ENCODE measurements at places on chromosomes 3 and 15.

- DNase-seq, result no peak
Observed at GRCh38 chr3:143991713-143992112, 20.1 kb downstream of the DIPK2A start.

GRCh38 chr3:151837057-151837456 is 23.1 kb downstream of the AADAC start:
- no peak for DNase-seq

DNA sequence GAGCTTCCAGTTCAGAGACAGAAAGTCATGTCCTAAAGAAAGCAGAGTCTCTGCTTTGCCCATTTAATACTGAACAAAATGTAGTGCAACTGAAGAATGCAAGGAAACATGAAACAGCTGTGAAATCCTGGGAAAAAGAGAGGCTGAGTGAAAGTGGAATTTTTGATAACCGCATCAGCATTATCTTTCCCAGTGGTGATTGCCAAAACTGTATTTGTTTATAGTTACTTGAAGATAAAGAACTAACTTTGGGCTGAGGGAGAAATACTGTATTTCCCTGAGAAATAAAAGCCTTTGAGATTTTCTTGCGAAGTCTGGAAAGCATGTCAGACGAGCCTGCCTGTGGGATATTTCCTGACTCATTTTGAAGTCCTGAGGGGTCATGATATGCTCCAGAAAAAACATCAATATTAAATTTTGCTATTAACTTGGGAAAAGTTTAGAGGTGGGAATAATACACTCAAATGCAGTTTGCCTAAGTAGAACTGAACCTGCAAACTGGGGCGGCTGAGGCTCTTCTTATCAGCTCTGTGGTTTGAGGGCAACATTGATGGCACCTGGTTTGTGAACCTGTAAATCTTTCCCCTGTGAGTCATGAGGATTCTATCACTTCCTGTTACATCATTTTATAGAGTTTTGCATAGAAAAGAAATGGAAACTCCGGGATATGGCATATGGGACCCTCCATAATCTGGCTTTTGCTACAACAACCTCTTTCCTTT is 855.3 kb downstream of the MCTP2 start:
- DNase-seq, result no peak

GRCh38 chr15:95254263-95254662 is 1022.9 kb downstream of the MCTP2 start:
- DNase-seq, result no peak

DNA sequence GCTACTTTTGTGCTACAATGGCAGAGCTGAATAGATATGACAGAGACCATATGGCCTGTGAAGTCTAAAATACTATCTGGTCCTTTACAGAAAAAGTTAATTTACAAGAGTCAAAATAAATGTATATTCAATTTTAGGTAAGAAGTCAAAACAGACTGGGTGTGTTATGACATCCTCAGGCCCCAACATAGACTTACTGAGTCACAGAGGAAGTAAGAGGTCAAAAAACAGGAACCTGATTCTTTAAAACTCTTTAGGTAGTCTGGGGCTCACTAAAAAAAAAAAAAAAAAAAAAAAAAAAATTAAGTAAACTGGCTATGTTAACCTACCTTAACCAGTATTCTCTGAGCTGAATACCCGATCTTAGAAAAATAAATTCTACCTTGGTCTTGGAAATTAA is 13.1 kb downstream of the DNAAF4 start:
- no peak for DNase-seq

DNA sequence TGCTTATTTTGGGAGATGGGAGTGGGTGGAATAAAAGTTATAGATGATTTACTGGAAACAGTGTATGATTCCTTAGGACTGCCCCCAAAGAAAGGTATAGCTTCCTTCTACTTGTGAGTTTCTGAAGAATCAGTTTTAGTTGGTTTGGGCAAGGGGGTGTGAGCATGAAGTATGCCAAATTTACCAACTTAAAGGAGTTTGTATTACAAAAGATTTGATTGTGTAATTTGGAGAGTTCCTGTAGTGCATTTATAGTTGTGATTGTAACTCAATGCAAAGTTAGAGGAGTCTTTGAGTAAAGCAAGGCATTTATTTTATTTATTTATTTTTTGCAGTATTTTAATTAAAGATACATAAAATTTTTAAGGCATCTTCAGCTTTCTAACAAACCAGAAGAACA is 42.8 kb downstream of the TSC22D2 start:
- no peak for DNase-seq

DNA sequence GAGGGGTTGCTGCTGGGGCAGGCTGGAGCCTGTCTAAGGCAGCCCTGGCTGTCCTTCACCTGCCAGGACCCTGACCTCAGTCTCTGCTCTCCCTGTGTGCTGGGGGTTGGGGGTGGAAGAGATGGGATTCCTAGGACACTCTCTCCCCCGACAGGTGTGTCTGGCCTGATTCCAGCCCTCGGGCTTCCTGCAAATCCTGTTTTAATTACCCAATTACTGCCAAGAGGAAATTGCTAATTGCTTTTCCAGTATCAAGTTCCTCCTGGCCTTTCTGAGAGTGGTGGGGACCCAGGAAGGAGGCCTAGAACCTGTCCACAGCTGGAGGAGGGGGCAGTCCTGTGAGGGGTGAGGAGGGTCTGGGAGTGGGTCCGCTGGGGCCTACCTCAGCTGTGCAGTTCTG is 15.8 kb downstream of the PLXNA1 start:
- no peak for DNase-seq

DNA sequence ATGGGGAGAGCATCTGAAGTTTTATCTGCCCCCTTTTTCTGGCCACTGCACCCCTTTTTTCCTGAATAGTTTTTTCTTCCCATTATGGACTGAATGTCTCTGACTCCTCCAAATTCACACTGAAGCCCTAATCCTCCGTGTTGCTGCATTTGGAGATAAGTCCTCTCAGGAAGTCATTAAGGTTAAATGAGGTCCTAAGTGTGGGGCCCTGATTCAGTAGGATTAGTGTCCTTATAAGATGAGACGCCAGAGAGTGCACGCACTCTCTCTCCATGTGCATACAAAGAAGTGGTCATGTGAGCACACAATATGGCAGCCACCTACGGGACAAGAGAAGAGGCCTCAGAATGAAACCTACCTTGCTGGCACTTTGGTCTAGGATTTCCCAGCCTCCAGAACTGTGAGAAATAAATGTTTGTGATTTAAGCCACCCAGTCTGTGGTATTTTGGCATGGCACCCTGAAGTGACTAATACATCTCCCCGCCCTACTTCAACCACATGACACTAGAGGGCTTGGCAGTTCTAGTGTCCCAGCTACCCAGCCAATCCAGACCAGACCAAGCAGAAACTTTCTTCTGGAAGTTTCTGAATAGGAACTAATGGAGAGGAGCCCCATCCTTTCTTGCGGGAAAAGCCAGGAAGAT is 191.3 kb downstream of the PDE8A start:
- DNase-seq, result no peak

DNA sequence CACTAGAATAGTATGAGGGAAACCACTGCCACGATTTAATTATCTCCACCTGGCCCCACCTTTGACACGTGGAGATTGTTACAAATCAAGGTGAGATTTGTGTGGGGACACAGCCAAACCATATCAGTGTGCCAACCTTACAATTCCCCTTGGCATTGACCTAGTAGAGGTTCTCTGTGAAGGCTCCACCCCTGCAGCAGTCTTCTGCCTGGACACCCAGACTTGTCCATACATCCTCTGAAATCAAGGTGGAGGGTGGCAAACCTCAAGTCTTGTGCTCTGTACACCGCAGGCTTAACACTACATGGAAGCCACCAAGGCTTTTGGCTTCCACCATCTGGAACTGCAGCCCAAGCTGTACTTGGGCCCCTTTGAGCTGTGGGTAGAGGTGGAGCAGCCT is 8.8 kb upstream of the IQGAP1 start:
- no peak for DNase-seq

GRCh38 chr3:195461594-195462307 is 18.9 kb upstream of the ACAP2 start:
- DNase-seq, result no peak

GRCh38 chr15:89057506-89058133 is 30.6 kb upstream of the ABHD2 start:
- peak; percentile 70 for DNase-seq

- no peak for DNase-seq
Observed at GRCh38 chr3:29033511-29033910, 247.4 kb upstream of the RBMS3 start.

DNA sequence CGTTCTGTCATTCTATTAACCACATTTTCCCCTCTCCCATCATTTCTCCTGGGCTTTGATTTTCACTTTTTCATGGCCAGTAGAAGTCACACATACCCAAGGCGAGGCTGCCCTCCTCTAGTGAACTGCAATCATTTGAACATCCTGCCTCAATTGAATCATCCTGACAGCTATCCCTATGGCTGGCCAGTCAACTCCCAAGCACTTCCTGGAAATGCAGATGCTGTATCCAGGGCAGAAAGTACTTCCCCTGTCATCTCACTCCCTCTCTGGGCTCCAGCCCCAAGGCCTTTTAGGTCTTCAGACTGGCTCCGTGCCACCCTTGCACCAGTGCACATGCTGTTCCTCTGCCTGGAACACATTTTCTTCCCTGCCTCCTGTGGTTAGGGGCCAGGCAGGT is 738.3 kb upstream of the CFAP20DC start:
- DNase-seq, result no peak

GRCh38 chr3:65854606-65855304 is 184.0 kb downstream of the MAGI1 start:
- no peak for DNase-seq

DNA sequence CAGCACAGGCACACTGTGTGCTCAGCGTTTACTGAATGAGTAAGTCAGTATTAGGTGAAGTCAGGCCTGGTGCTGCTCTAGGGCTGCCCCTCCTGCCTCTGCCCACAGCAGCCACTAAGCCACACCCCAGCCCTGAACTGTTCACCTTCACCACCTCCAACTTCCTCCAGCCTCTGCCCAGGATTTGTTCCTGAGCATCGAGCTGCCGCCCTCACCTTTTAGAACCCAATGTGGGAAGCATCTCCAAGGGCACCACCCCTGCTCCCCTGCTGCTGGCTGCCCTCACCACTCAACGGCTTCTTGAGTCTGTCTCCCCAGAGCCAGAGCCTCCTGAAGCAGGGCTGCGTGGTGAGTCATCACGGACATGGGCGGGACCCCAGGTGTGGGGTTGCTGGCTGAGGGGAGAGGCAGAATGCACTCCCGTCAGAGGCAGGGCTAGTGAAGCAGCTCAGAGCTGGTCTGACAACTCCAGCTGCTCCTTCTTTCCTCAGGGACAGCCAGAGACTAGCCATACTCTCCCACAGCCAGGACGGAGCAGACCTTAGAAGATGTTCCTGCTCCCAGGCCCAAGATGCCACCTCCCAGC is 5.8 kb downstream of the HYAL2 start:
- DNase-seq, result peak; percentile 18

- no peak for DNase-seq
Observed at GRCh38 chr3:149507491-149508324, 33.2 kb downstream of the TM4SF4 start.

GRCh38 chr15:43423793-43424192 is 52.9 kb downstream of the TUBGCP4 start:
- DNase-seq, result no peak

GRCh38 chr15:100671858-100672543 is 69.6 kb downstream of the ASB7 start:
- no peak for DNase-seq

GRCh38 chr15:41713047-41713446 is 52.8 kb downstream of the MGA start:
- DNase-seq, result no peak

DNA sequence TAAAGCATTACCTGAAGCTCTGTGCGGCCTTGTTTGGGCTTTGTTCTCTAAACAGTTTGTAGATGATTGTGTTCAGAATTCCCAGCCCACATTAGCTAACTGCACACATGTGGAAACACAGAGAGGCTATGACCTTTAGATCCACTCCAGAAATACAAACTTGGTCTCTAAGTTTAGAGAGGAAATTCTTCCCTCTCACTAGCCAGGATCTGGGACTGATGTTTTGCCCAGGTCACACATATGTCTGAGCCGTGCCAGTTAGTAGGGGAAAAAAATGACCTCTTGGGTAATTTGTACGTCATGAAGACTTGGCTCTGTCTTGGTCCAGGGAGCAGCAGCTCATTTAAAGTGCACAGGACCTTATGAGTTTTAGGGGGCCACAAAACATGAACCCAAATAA is 223.1 kb downstream of the RBMS3 start:
- no peak for DNase-seq

DNA sequence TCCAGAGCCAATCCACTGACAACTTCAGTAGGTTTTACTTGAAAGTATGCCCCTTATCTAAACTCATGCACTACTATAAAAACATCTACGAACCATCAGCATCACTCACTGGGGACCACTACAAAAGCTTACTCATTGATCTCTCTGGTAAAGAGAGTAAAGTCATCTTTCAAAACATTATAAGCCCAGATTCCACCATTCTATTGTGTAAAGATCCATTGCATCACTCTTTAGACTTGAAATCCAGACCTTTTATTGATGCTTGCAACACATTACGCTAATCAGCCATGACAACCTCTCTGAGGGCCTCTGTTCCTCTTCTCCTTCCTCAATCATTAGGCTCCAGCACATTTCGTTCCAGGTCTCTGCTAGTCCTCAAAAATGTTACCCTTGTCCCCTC is 248.9 kb upstream of the WNT5A start:
- DNase-seq, result no peak

GRCh38 chr15:33737687-33738601 is 230.4 kb upstream of the CHRM5 start:
- no peak for DNase-seq

DNA sequence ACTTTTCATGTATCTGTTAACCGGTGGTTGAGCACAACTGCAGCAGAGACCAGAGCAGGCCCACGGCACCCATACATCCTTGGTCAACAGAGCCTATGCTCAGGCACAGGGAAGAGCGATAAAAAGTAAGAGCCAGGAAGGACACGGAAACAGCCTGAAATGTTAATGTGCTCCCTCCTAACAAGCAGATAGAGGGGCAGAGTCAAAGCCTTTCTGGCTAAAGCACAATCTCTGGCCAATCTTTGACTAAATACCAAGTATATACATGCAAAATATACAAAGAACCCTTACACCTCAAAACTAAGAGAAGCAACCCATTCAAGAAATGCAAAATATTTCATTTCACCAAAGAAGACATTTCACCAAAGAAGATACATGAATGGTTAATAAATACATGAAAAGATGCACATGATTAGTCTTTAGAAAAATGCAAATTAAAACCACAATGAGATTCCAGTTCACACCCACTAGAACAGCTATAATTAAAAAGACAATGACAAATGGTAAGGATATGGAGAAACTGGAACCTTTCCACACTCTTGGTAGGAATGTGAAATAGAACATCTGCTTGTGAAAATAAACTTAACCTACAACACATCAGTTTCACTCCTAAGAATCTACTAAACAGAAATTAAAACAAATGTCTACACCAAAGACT is 88.0 kb downstream of the OSBPL10 start:
- no peak for DNase-seq

- no peak for DNase-seq
Observed at GRCh38 chr3:45574067-45574494, 20.5 kb upstream of the LIMD1 start.

GRCh38 chr15:40853241-40853890 is 9.5 kb downstream of the SPINT1 start:
- no peak for DNase-seq

All from activated CD4-positive, CD25-positive, alpha-beta regulatory T cell (primary cell).